Stimulated activated CD4-positive, alpha-beta T cell treated with anti-CD3 and anti-CD28 coated beads, Interleukin-15, amount 100 ng/mL, for 48 hours (primary cell): ENCODE measurements at places on chromosomes 16 and 17.

DNA sequence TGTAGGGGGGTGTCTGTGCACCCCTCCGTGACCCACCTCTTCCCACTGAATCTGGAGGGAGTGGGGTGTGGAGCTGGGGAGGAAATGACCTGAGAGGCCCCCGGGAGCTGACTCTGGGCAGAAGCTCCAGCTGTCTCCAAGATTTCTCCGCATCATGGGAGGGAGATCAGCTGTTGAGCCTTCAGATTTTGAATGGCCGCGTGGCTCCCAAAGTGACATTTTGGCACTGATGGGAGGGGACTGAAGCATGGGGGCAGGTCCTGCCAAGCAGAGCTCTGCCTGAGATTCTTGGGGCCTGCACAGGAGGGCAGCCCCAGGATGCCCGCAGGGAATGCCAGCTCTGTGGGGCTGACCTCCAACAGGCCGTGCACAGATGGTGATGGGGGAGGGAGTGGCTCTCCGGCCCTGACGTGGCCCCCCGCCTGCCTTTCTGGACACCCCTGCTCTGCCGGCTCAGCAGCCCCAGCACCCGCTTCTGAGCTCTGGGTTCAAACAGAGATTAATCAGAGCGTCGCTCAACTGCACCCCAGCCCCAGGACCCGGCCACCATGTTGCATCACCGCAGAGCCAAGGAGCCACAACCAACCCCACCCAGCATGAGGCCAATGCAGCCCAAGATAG is 25.3 kb upstream of the UBE2I start:
- no peak for DNase-seq

GRCh38 chr17:77424585-77425344 is 284.0 kb downstream of the SEC14L1 start:
- DNase-seq, result no peak

GRCh38 chr16:84176192-84177053 is 10.4 kb downstream of the TAF1C start:
- no peak for DNase-seq

DNA sequence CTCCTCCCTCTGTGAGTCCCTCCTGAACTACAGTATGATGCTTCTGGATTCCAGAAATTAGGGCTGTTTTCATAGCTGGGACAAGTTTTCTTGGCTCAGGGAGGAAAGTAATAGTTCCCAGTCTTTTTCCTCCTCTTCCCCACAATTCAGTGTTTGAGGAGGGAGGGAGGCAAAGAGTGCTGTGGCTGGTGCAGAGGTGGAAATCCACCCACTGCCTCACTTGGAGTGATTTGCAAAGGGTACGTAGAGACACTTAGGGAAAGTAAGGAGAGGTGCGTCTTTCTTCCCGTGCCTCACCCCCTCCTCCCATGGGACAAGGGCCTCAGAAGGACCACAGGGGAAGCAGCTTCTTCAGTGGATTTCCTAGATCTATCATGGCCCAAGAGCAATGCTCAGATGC is 21.9 kb downstream of the SDK2 start:
- DNase-seq, result no peak

DNA sequence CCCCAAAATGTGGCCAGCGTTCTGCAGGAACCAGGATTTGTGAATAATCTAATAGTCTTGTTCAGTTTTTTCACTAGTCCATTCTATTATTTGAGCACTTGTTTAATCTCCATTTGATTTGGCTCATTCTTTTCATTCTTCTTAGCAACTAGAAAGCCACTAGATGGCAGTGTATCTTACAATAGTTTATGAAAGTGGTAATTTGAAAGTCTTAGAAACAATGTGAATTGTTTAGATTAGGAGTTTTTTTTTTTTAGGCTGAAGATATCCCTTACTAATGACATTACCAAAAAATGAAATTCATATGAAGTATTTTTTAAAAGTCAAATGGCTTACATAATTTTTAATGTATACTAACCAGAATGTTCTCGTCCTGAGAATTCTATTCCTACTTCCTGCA is 6.7 kb downstream of the ERI2 start:
- no peak for DNase-seq

DNA sequence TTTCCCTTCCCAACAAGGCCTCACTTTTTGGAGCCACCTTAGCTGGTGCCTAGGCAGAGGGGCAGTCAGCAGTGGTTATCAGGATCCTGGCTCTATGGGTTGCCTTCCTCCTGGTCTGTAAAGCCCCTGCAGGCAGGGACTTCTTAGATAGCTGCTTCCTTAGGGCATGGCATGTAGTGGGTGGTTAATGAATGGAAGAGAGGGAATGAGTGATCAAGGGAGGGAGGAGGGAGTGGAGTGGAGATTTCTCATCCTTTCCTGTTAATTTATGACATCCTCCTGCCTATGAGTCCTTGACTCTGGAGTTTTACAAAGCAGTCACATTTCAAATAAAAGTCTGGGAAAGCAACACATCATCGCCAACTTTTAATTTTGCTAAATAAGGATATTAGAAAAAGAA is 40.7 kb downstream of the SNX20 start:
- no peak for DNase-seq

DNA sequence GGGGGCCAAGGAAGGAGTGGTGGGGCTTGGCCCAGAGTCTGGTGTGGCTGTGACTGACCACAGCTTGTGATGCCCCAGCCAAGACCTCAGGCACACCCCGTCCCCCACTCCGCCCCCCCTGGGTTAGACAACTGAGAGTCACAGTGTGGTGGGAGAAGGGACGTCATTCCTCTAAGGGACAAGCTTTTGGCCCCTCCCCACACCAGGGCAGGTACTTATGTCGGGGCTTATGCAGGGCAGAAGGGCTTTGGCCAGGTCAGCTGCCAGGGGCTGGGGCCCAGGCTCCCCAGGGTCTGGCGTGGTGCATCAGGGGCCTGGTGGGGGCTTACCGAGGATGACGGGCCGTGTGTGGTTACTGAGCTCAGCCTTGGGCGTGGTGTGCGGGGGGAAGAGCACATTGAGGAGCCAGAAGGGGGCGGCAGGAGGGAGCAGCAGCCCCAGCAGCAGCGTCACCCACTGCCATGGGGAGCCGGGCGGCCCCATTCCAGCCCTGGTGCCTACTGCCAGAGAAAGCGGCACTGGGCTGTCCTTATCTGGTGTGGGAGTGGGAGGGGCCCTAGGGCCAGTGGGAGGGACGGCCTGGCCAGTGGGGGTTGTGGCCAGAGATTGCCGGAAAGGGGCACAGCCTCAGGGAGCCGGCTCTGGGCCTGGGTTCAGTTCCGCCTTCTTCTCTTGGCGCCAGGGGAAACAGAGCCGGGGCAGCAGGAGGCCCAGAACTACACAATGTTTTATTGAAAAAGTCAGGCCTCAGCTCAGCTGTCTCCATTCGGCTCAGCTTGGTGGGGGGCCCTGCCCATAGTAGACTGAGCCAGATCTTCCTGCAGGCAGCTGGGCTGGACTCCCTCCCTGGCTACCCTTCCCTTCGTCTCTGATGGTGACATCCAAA is at the start of gene LCAT:
LCAT (minus strand) TSS at position 502 of the 886 bp plus-strand sequence; CDS start at position 483, 19 bp downstream.
- no peak for DNase-seq

DNA sequence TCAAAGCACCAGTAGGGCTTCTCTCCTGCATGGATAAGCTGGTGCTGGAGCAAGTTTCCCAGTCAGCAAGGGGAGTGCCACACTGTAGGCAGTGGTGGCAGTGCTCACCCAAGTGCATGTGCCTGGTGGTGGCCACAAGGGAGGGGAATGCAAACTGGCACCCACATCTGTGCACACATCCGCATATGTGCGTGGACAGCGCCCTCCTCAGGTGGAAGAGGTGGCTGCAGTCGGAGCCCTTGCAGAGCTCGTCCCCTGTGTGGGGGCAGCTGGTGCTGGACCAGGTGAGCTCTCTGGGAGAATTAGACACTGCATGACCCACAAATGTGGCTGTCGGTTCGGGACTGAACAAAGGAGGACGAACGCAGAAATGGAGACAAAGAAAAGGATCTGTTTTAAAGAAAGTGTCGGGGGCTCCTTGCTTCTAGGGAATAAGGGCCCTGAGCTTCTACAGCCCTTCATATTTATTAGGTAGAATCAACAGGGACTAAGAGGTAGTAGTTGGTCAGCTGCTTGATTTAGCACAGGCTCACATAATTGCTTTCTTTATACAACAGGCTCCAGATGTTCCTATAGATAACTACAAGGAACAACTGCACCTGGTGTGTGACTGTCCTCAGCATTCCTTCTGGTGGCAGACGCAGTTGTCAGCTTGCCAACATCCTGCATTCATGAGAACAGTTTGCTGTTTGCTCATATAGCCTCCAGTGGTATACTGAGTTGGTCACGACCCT is 5.3 kb upstream of the ZNF689 start:
- peak; percentile 83 for DNase-seq

DNA sequence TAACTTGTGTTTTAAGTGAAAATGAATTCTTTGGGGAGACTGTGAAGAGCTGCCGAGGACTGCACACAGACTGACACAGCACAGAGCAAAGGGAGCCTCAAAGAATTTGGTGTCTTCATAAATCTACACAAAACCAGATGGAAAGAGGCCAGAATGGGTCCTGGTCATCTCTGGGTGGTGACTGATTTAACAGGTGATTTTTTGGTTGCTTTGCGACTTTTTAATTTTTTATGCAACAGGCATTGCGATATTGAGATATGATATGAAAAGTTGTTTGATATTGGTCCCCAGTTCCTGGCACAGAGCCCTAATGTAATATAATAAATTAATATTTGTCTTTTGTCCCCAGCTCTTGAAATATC is 12.6 kb upstream of the EIF1 start:
- no peak for DNase-seq

DNA sequence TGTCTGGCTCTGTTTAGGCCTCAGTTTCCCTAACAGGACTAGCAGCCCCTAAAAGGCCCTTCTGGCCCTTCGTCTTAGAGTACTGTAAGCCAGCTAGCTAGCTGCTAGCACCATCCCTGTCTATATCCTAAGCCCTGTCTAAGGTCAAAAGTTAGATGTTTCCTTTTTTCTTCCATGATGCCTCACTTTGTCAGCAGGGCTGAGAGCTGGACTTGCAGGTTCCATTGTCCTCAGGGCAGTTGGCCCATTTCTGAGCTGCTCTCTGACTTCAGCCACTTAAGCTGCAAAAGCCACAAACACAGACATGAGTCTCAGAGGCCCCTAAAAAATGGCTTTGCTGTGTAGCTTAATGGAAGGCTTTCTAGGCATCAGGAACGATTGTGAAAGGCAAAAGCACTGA is 187.7 kb downstream of the CBLN1 start:
- DNase-seq, result no peak

DNA sequence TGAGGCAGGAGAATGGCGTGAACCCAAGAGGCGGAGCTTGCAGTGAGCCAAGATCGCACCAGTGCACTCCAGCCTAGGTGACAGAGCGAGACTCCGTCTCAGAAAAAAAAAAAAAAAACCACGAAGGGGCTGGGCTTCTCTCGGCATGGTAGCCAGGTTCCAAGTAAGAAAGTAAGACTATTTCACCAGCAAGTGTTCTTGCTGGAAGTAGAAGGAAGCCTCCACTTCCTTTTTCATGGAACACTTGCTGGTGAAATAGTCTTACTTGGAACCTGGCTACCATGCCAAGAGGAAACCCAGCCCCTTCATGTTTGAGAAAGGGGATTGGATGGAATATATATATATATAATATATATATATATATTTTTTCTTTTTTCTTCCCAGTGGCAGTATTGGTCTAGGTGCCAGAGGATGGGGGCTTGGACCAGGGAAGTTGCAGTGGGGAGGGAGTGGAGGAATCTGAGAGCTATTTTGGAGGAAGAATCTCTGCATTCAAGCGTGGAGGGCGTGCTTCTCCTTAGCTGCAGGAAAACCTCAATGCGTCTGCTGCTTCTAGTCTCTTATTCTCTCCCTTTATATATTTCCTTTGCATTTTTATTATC is 7.2 kb upstream of the N4BP1 start:
- no peak for DNase-seq

DNA sequence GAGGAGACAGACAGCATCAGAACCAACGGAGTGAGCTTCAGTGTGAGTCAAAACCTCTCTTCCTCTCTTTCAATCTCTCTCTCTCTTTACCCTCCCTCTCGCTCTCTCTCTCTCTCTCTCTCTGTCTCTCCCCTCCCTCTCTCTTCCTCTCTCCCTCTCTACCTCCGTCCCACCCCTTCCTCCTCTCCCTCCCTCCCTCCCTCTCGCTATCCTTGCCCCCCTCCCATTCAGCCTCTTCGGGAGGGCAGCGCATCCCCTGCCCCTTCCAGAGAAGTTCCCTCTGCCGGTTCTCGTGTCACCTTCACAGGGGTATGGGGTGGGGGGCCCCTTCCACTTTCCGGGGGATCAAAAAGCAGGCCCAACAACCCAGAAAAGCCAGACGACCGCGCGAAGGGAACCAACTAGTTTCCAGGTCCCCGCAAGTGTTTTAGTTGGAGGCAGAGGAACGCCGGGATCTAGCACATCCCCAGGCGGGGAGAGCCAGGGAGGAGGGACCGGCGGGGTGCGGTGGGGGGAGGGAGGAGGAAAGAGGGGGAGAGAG is 28.9 kb upstream of the RBFOX1 start:
- no peak for DNase-seq

DNA sequence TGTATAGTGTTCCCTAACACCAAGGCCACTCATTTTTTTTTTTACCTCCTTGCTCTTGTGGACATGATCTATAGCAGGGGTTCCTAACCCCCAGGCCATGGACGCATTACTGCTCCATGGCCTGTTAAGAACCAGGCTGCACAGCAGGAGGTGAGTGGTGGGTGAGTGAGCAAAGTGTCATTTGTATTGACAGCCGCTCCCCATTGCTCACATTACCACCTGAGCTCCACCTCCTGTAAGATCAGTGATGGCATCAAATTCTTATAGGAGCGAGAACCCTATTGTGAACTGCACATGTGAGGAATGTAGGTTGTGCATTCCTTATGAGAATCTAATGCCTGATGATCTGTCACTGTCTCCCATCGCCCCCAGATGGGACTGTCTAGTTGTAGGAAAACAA is 342.0 kb downstream of the SOX9 start:
- DNase-seq, result no peak

- DNase-seq, result no peak
Measured at GRCh38 chr17:47883589-47884426, 12.2 kb upstream of the SP2 start.

- no peak for DNase-seq
Measured at GRCh38 chr17:48213797-48214196, 106.2 kb downstream of the SNX11 start.

DNA sequence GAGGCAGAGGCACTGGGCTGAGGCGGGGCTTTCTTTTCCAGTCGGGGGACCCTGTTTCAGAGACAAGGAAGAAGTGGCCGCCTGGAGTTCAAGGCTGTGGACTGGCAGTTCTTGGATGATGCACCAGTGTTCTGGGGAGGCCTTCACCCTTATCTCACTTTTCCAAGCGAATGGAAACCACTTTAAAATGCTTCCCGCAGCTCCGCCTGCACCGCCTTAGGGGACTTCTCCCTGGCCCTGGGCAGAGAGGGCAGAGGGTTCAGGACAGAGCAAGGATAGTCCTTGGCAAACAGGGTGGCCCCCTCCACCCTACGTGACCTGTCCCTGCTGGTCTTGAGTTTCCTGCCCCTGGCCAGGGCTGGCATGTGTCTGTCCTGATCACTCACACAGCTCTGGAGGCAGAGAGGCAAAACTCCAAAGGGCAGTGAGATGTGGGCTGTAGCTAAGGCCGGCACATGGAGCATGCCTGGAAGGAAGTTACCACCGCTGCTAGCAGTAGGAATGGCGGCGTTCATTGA is 20.6 kb downstream of the RTN4RL1 start:
- no peak for DNase-seq
